ENCODE measurements at places on chromosomes 11 and 22. TPM values are rescaled to one million over a fixed set of nuclear protein-coding genes. Genes with fewer than 3 reads are reported as not detected.
A peak's percentile ranks its signal among the peaks of the same experiment; 100 is the strongest.

MYH9 gene
- polyA plus RNA-seq: 35.6 TPM

OR51B4 gene
- polyA plus RNA-seq: not detected

MS4A14 gene
- polyA plus RNA-seq: 6.8 TPM

FIBIN gene
- not detected for polyA plus RNA-seq

MAPK1 gene
- polyA plus RNA-seq: 148 TPM

L3MBTL2 gene
- 13.6 TPM for polyA plus RNA-seq

FOSL1 gene
- polyA plus RNA-seq: 2.5 TPM

DNA sequence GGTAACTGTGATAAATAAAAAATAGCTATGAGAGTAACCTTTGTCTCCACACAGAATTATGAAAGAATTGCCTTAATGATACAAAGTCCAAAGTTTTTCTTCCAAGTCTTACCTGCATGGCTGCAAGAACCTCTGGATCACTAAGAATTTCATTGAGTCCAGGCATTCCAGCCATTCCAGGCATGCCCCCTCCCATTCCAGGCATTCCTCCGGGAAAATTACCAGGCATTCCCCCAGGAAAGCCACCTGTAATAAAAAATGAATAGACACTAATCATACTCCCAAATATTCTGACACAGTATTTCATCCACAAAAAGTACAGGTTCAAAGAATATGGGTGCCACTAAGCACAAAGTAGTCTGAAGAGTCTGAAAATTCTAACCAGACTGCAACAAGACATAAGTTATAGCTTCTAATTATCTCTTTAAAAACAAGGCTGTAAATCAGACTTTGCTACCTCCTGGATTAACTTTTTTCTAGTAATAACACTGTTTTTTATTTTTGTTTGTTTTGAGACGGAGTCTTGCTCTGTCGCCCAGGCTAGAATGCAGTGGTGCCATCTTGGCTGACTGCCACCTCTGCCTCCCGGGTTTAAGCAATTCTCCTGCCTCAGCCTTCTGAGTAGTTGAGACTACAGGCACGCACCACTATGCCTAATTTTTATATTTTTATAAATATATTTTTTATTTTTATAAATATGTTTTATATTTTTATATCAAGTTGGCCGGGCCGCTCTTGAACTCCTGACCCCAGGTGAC, 8.0 kb upstream of the SLC25A17 start:
- no peak for DNase-seq

DNA sequence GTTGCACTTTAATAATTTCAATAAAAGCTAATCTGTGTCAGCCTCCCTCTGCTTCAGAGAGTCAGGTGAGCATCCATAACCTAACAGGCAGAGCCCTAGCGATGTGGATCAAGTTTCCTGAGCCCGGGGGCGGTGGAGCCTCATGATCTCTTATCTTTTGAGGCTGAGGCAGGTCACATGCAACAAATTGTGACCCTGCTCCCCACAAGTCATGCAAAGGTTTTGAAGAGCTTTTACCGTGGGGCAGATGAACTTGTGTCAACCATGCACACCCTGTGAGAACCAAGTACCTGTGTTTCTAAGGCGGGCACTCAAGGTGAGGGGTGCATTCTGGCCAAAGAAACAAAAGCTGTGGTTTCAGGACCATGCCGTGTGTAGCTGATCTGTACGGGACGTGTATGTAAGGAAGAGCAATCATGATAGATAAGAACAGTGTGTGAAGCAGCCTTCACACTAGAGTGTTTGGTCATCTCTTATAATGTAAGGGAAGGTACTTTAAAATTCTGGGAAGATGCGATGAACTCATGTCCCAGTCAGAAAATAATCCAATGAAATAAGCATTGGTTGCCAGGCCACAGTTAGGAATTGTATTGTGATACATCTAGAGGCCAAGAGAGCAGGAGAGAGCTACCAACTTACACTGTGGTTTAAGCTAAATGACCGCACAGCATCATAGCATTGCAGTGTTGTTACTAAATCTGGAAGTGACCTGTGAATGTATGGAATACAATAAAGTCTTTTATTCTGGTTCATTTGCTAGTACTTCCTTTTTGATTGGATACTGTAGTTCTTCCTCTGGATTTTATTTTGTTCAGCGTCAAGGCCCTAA, 49.8 kb downstream of the DKK3 start:
- no peak for DNase-seq

- DNase-seq: peak; percentile 23
These were observed 2.2 kb downstream of the TANGO2 start for GRCh38 chr22:20022978-20023613.

GRCh38 chr11:87260811-87261210, 223.1 kb downstream of the TMEM135 start:
- DNase-seq: no peak

GRCh38 chr11:62267576-62267975, 2.4 kb upstream of the SCGB2A2 start:
- no peak for DNase-seq

DNA sequence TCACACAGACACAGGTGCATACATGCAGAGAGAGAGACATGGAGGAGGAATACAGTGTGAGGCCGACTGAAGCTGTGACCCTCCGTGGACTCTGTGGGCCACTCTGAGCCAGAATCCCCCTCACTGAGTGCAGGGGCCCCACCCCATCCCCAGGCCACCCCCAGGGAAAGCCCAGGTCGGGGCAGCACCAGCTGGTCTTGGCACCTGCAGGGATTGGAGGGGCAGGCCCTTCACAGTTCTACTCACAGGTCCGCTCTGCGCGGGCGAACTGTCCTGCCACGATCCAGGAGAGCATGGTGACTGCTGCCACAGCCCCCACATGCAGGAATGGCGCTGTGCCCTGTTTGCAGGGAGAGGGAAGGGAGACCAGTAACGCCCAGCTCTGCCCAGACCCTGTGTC, 16.3 kb upstream of the KLHL35 start:
- DNase-seq: no peak

DNA sequence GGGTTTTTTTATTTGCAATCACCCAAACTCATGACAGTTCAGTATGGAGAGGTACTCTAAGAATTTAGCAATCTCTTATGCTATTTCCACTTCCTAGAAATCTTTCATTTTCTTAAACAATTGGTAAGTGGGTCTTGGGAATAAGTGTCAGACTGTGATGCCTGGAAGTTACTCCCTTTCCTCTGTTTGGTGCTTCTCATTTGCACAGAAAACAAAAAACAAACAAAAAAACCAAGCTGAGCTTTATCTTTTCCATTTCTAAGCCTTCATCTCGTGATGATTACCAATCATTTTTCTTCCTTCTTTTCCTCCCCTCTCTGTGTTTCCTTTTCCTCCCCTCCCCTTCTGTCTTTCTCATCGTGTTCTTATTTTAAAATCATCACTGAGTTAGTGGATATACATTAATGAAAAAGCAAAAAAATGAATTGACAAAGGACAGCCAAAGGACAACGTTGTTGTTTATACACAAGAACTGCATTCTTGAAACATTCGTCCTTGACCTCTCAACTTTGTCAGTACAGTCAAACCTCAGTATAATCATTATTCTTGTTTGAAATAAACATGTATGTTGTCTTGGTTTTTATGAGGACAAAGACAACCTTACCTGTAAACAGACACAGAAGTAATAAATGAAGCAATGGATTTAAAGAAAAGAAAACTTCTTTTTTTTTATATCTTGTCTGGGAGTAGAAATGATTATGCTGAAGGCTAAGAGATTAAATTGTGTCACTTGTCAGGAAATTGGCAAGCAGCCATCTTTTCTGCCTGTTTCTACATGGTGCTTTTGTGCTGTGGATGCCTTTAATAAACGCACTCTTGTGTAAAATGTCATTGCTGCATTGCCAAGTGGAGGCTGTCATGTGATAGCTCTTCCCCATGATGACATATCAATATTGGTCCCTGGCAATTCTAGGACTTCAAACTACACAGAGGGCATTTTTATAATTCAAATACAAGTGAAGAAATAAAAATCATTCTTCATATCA, 803.2 kb upstream of the CCDC90B start:
- no peak for DNase-seq

DNA sequence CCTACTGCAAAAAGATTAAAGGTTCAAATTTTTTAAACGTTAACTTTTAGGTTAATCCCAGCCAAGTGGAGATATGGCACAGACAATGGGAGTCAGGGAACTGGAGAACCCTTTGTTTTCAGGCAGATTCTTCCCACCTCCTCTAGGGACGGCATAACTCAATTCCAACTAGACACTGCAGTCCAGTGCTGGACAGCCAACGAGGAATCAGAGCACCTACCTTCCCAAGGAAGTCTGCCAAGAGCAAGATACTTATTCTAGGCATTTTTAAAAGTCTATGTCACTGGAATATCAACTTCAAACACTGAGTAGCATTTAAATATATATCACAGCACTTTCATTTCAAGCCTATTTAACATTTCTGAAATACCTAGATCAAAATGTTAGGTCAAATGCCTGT, 7.3 kb downstream of the CADM1 start:
- no peak for DNase-seq

GRCh38 chr22:30882974-30883533, 85.5 kb downstream of the MORC2 start:
- DNase-seq: no peak

DNA sequence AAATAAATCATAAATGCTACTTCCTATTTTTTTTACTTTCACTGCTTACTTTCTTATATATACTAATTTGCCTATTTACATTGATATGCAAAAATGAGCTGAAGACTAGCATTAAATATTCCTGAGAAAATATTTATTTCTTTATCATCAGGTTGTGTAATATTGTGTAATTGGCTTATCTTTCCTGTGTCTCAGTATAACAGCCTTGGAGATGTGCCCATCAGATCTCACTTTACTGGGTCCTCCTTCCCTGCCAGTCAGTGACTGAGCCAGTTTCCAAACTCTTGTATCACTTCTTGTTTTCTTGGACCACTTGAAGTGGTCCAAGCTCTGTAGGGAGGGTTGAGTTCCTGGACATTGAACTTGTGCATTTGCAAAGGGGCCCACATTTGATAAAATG, 900.0 kb downstream of the LUZP2 start:
- DNase-seq: no peak

GRCh38 chr11:72102631-72102945, 509 bp downstream of the LAMTOR1 start:
- peak; percentile 4 for DNase-seq

GRCh38 chr11:121134741-121135312, 33.8 kb downstream of the TECTA start:
- no peak for DNase-seq

DNA sequence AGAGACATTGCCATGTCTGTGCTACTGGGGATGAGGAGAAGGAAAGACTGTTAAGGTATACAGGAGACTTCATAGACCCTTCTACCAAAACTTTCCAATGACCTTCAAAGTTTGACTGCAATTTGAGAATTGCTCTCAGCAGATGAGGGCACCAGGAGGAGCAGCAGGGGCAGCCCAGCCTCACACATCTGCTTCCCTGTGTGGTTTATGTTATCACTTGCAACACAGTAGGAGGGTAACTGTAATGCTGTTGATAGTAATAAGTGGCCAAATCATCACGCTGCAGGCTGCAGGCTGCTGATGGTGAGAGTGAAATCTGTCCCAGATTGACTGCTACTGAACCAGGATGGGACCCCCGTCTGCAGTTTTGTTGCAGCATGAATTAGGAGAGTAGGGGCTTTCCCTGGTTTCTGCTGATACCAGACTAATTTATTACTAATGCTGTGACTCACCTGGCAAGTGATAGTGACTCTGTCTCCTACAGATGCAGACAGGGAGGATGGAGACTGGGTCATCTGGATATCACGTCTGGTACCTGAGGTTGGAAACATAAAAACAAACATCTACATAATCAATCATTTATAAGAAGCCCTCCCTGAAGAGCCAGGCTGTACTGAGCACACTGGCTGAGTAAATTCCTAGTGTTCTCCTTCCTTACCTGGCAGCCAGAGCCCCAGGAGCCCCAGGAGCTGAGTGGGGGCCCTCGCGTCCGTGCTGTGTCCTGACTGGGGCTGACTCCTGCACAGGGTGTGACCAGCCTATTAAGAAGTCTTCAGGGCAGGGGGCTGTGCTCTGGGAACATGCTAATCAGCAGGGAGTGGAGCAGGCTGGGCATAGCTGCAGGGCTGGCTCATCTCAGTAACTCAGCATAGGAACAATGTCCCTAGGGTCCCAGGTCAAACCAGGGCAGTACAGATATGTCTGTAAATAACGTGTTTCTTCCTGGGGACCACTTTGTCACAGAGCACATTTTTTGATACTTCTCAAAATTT, 74.4 kb downstream of the GAB4 start:
- DNase-seq: no peak

DNA sequence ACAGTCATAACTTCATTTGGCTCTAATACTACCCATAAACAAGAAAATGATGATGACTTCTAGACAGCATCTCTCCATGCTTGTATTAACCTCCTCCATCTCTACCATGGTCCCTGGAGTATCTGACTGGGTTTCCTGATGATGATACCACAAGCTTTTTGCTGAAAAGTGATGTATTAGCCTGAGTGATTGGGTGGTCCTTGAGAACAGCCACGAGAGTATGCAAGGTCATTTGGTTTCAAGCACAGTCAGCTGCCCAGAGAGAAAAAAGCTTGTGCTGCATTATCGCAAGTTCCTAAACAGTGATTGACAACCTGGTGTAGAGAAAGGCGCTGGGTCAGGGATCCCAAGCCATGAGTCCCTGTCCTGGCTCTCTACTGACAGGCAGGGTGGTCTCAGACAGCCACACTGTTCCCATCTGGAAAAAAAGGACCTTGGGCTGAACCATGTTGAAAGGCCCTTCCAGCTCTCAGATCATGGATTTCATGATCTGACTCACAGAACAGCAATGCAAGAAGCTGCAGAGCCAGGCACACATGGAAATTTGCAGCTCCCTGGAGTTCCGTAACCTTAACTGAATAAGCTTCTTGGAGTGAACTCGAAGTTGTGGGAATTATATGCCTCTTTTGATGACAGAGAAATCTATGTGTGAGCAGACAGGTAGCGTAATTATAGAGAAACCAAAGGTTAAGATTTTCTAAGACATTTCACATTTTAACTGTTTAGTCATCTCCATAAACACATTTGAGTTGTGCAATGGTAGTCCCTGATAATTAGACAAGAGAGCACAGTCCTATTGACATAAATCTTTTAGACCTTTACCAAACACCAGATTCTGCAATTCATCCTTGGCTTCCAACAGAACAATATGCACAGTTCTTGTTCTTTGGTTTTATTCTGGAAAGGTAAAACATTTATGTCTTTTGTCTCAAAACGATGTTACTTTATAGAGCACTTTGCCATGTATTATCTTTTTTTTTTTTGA, 54.1 kb upstream of the UBASH3B start:
- DNase-seq: no peak

Data from CD14-positive monocyte (primary cell).